ENCODE measurements at places on chromosomes 2 and 18.

- DNase-seq: peak; percentile 16
Observed at GRCh38 chr2:30421604-30422443, 25.2 kb upstream of the LCLAT1 start.

GRCh38 chr2:7517088-7517487 is 599.9 kb downstream of the RNF144A start:
- no peak for DNase-seq

DNA sequence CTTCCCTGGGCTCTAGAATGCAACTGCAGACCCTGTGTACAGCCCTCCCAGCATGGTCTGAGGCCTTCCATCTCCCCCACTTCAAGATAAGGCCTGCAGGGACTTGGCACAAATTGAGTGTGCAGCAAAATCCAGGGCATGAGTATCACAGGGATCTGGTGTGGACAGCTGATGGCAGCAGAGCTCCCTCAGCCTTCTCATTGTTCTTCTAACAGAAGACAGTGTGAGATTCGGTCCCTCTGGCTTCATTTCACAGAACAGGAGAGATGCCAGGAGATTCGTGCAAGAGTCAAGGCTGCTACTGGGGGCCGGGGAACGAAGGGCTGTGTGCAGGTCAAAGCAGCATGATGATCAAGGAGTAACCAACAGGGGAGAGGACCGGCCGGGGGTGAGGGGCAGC is 85.8 kb downstream of the UXS1 start:
- no peak for DNase-seq

DNA sequence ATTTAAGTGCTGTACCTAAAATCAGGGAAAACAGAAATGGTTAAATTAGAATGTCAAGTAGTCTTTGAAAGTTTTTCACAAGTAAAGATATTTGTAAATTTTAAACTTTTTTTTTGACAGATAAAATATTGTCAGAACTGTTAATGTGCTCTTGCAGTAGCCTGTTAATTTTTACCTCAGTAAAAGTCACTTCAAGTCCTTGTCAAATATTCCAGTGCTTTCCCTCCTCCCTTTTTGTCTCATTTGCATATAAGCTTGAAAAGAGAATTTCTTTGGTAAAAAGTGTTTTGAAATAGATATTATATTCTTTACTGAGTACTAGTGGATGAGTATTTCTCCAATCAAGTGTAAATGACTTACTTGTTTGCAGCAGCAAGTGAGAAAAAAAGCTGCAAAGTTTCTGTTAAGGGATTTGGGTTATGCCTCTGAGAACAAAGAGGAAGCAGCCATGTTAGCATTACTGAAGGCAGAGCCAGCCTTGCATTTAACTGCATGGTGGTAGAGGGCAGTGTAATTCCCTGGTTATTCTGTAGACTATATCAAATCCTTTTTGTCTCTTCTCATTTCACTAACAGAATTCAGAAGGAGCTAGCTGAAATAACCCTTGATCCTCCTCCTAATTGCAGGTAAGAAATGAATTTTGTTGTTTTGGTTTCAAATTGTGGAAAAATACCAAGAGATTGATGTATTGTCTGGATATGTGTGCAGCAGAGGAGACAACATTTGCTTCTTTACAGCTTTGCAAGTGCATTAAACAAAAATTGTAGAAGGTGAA is 3.2 kb downstream of the UBE2E3 start:
- DNase-seq: peak; percentile 37

- DNase-seq: no peak
Observed at GRCh38 chr2:101022221-101022620, 20.1 kb downstream of the RPL31 start.

DNA sequence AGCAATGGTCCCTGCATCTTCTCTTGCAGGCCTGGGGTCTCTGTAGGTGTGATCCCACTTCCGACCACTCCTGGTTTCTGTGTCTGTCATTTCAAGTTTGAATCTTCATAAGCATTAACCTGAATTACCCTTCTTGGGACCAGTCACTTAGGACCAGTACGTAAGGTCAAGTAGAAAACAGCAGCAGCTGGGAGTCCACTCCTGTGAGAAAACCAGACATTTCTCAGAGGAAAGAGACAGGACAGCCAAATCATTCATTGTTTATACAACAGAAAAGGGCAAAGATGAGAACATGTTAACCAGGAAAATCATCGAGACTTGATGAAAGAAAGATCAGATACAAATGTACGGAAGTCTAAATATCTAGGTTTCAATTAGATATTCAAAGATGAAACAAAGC is 163.0 kb downstream of the MREG start:
- no peak for DNase-seq

GRCh38 chr2:36405183-36405582 is 49.6 kb downstream of the CRIM1 start:
- no peak for DNase-seq

DNA sequence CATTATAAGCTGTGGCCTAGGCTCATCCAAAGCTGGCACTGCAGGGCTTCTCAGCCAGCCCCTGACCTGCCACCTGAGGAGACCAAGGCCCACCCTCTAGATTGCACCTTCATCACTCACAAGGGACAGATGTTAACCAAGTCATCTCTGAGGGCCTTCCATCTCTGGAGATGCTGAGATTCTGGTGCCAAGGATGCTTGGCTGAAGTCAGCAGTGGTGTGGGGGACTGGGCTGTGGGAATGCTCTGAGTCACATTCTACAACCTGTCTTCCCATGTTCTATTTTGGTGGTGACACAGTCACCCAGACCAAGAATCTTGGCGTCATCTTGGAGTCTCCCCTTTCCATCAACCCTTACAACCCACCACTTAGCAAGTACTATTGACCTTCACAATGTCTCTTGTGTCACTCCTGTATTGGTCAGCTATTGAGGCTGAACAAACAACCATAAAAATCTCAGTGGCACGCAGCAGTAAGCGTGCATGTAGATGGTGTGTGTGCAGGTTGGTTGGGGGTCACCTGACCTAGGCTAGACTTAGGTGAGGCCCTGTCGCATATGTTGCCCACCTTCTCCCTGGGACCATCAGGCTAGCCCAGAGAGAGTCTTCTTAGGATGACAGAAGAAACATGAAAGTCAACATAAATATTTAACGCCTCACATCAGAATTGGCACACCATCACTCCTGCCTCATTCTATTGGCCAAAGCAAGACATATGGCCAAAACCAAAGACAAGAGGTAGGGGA is 135.0 kb downstream of the SMAD7 start:
- no peak for DNase-seq

DNA sequence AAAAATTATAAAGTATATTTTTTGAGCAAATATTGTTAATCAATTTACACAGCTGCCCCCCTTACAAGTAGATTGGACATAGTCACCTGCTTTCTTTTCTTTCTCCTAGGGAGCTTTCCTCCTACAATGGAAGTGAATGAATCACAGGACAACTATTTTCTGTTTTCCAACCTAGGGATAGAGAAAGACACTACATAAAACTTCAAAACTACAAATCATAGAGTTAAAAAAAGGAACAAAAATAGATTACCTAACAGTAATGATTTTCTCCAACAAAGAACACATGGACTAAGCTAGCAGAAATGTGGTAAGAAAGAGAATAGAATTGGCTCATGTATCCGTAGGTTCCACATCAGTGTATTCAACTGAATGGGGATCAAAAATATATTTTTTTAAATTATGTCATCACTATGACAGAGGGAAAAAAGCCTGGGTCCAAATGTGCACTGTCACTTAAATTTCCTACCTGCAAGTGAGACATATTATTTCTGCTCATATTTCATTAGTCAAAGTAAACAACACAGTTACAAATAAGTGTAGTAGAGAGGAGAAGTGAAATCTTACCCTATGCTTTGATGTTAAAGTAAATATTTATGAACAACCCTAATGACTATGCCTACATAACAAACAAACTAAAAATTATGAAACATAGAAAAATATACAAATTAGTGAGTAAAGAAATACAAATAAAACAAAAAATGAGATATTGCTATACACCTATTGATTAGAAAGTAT is 756.7 kb downstream of the SOCS6 start:
- no peak for DNase-seq

- DNase-seq: no peak
Observed at GRCh38 chr2:109209412-109209811, 80.4 kb downstream of the SH3RF3 start.

DNA sequence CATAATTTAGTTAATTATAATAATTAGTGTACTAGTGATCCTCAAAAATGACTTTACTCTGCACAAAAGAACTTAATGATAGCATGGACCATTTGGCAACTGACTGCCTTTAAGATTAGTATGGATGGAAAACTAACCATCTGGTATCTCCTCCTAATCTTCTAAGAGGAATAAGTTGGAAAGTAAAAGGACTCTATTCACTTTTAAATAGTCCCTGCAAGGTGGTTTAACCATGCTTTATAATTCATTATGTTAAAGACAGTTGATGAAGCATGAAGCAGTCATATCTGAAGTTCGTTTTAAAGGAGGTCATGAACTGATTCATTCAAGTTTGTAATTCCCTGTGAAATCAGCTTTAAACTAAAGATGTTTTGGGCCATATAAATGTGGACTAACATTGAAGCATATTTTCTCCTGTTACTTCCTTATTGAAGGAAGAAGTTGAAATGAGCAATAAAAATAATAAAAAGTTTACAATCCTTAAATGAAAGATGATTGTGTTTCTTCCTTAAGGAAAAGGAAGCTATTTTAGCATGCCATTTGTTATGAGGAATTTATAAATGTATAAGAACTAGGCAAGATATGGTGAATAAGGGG is 446.0 kb downstream of the XIRP2 start:
- no peak for DNase-seq

DNA sequence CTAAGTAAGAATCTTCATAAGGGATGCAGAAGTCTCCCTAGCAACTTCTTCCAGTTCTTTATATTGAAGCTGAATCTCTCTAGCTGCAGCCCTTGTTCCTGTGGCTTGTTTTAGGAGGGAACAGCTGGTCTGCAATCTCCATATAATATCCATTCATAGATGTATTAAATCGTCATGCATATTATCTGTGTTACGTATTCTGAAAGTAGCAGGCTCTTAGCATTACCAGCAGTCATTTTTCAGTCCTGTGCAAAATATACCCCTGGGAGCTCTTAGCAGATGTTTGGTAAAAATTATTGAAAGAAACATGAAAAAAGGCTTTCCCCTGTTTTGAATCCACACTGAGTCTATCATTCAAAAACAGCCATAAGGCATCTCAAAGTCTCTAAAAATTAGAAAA is 385.3 kb downstream of the IRS1 start:
- DNase-seq: no peak

DNA sequence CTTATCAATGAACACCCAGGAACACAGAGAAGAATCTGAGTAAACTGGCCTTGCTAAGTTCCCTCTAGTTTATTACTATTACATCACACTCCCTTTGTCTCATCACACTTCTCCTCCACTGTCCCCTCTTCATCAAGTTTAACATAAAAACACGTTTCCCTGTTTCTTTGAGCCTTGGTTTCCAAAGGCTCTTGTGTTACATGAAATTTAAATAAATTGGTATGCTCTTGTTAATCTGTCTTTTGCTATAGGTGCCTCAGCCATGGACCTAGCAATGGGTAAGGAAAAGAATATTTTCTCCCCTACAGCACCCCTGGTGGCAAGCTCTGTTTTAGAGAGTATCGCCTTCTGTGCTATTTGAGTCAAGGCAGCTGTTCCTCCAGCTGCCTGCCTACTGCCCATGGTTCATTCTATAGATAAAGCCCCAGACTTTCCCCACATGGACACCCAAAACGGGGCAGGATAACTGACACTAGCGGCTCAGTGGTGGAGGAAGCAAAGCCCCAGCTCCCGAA is 31.8 kb downstream of the TGIF1 start:
- peak; percentile 42 for DNase-seq

- DNase-seq: no peak
Observed at GRCh38 chr2:227479865-227480475, 8.0 kb downstream of the AGFG1 start.

DNA sequence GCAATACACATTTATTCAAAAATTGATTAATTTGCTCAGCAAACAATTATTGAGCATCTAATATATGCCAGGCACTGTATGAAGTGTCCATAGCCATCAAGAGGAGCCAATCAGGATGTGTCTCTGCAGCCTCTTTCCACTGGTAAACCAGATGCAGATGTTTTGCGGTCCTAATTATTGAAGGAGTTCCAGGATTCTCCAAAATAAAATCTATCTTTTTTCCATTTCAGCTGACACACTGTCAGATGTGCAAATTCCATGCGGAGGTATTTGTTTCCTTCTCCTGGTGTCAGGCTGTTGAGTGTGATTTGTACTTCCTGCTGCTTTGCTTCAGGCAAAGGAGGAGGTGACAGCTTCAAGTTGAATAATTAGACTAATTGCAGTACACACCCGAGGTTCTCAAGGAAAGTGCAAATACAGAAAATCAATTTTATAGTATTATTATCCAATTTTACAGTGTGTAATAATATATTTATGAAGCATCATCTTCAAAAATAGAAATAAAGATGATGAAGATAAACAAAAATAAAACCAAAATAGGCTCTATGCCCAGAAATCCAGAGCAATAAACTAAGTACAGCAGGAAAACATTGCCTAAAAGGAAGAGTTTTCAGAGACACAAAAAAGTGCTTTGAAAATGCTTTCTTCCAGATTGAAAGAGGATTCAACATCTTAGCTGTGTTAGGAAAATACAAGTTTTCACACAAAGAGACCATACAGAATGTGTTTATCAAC is 1352.9 kb upstream of the CHAC2 start:
- DNase-seq: no peak

GRCh38 chr2:160362541-160362940 is 131.1 kb downstream of the RBMS1 start:
- DNase-seq: no peak

DNA sequence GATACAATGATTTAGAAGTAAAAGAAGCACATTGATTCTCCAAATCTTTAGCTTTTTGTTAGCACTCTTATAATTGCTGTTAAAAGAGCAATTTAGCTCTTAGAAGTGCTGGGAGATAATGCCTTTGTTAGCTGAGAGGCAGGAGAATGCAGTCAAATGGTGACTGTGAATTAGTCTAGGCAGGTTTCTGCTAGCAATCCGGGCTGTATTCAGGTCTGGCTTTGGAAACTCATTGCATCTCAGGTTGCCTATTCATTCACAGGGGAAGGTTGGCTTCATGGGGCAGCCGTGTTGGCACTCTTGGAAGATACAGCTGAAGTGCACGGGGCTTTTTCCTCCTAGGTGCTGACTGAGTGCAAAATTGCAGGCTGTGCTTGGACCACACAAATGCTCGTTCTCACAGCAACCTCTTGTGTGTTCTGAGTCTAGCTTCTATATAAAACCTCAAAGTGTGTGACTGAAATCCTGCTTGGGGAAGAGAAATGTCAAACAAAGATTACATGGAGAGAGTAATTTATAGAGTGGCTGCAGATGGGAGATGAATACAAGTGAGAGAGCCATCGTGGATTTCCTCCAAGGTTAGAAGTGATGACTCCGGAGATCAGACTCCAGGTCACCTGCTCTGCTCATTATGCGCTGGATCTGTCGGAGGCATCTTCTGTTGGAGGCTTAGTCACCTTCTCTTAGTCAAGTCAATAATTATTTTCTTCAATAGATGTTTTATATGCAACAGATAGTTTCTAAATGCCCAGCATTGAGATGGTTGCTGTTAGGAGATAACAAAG is 167.8 kb downstream of the PMAIP1 start:
- DNase-seq: no peak

- DNase-seq: no peak
Observed at GRCh38 chr18:61687317-61687716, 205.5 kb downstream of the RNF152 start.

All from GM13977 (cell line).